Mucosa of gallbladder (tissue), 1 donor: ENCODE measurements at places on chromosomes 16 and 17. TPM values are rescaled to one million over a fixed set of nuclear protein-coding genes. Genes with fewer than 3 reads are reported as not detected.
A peak's percentile ranks its signal among the peaks of the same experiment; 100 is the strongest.

DNA sequence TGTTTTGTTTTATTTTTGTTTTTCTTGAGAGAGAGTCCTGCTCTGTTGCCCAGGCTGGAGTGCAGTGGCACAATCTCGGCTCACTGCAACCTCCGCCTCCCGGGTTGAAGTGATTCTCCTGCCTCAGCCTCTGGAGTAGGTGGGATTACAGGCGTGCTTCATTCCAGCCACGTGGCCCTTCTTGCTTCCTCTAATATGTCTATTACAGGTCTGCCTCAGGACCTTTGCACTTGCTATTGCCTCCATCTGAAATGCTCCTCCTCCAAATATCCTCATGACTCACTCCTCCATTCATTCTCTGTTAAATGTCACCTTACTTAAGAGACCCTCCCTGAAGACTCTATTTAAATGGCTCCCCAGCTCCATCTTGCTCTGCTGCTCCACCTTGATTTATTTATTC is 39.0 kb downstream of the LYRM9 start:
- DNase-seq = no peak

- no peak for DNase-seq
Observed at GRCh38 chr17:4175921-4176807, 33.2 kb downstream of the CYB5D2 start.

GRCh38 chr17:48455791-48456190 is 25.8 kb upstream of the SKAP1 start:
- no peak for DNase-seq

GRCh38 chr17:73349138-73349537 is 37.3 kb upstream of the CDC42EP4 start:
- no peak for DNase-seq

- DNase-seq = no peak
Observed at GRCh38 chr17:37344519-37344918, 31.3 kb upstream of the C17orf78 start.

DNA sequence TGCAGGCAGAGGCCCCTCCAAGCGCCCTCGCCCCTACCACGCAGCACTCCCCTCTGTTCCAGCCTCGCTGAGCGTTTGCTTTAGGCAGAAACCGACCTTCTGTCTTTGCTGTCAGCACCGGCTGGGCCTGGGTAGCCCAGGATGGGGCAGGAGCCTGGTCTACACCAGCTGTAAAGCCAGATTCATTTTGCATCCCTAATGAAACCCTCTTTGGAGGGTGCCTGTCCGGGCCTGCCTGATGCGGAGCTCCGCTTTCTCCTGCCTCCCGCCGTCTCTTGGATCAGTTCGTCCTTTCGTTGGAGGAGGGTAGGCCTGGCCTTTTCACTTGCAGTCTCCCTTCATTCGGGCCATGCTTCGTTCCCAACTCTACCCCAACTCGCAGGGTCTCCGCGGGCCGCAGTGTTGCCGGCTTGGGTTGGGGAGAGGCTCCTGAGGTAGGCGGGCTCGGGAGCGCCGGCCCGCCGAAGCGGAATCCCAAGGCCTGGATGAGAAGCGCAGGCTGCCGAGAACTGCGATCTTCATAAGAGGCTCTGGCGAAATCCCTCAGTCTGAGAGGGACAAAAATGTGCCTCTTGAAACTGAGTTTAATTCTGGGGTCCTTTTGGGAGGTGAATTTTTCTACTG is 4.8 kb upstream of the HOXB8 start:
- DNase-seq = no peak

DNA sequence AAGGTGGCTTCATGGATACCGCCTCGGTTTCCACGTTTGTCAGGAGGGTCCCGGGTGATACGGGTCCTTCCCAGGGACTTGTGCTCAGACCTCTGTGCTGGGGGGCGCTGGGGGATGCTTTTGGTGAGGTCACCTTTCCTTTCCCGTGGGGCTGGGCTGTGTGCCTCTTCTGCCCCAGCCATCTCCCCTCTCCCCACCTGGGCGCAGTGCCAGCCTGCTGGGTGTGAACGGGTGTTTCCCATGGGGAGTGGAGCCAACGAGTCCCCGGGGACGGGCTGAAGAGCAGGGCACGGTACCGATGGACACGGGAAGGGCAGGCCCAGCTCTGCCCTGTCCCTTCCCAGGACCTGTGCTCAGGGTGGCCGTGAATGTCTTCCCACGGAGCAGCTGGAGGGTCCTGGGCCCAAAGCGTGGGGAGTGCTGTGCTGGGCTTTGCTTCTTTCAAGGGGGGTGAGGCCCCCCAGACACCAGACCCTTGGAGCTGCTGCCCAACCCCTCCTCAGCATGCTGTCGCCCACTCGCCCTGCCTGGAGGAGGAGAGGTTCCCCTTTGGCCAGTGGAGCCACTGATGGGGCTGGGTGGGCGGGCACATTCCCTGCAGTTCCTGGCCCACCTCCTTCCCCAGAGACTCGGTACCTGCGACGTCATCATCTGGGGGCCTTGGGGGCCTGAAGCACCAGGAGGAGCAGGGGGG is 15.5 kb downstream of the TELO2 start:
- DNase-seq = no peak

The TBX21 gene
- 1.8 TPM for total RNA-seq

- DNase-seq = no peak
Observed at GRCh38 chr16:82965808-82966207, 339.0 kb downstream of the CDH13 start.

The MEOX1 gene
- total RNA-seq = 5.0 TPM

The KCNJ16 gene
- 93.9 TPM for total RNA-seq

The BTBD17 gene
- not detected for total RNA-seq

The TMEM97 gene
- total RNA-seq = 65.7 TPM

- DNase-seq = peak; percentile 64
Observed at GRCh38 chr16:678858-679813, 1.1 kb upstream of the STUB1 start.

- DNase-seq = no peak
Observed at GRCh38 chr16:48426244-48427141, 41.3 kb upstream of the SIAH1 start.

GRCh38 chr16:72768591-72768990 is 279.3 kb downstream of the ZFHX3 start:
- DNase-seq = no peak

GRCh38 chr16:80120899-80121521 is 419.8 kb upstream of the DYNLRB2 start:
- no peak for DNase-seq

DNA sequence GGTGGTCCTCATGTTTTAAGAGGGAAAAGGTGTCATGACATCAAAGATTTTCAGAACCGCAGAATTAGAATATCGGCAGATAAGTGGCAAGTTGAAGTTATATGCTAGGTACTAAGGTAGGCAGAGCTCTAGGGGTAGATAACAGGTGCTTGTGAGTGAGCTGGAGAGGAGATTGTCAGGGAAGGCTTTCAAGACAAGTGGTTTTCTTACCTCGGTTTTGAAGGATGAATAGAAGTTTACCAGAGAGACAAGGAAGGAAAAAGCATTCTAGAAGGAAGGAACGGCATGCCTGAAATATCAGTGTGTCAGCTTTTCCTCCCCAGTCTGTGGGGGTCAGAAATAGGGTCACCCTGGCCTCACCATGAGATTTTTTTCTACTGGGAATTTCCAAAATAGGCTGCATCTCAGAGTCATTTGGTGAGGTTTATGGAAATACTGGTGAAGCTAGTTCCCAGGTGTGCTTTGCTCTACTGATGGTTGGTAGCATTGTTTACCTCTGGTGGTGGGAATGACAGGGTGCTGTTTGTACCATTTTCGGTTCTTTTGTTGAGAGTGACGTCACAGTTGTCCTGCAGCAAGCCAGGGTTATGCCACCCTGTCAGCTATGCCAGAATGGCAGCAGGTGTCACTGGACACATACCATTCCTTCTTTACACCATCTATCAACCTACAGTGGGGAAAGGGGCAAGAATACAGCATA is 112.5 kb downstream of the MSI2 start:
- no peak for DNase-seq

- no peak for DNase-seq
Observed at GRCh38 chr16:52251495-52251894, 295.4 kb downstream of the TOX3 start.

DNA sequence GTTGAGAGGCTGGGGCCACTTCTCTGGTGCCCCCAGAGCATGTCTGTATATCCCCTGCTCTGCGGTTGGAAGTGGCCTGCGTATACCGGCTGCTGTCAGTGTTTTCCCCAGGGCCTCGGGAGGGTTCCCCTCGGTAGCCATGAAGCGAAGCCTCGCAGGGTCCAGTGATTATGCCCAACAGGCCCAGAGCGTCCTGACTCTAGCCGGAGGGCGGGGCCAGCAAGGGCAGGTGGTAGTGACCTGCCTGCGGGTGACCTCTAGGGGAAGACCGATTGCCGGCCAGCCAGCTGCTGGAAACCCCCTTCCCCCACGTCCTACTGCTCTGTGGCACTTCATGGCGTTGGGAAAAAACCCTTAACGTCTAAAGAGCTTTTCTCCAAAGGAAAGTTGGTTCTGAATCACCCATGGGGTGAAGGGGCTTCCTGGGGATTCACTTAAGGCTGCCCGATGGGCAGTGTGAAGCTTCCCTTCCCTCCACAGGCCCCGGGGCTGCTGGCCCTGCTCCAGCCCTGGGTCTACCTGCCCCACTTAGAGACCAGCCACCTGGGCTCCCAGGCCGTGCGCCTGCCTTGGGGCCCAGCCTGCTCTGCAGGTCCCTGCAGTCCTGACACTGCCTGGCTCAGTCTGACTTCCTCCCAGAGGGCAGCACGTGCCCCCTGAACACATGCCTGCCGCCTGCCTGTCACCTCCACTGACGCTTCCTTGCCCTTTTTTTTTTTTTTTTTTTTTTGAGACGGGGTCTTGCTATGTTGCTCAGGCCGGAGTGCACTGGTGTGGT is 72.8 kb downstream of the SOCS1 start:
- DNase-seq = no peak

GRCh38 chr17:76558198-76559095 is 18.6 kb downstream of the PRCD start:
- DNase-seq = no peak

The KRT33B gene
- not detected for total RNA-seq

DNA sequence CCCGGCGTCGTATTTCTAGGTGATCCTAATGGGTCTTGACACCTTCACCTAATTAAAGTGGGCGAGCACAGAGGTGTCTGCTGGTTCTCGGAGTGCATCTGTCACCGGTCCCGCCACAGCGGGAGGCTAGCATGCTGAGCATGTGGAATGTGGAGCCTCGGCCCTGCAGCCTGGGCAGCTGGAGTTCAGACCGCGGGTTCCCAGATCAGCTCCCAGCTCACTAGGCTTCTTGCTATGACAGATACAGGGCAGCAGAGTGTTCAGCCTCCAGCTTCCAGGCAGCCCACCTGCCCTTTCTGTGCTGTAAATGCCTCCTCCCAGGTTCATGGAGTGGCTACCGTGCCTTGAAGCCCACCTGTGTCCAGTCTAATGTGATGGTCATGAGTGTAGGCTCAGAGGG is 166.7 kb downstream of the CPPED1 start:
- DNase-seq = no peak

DNA sequence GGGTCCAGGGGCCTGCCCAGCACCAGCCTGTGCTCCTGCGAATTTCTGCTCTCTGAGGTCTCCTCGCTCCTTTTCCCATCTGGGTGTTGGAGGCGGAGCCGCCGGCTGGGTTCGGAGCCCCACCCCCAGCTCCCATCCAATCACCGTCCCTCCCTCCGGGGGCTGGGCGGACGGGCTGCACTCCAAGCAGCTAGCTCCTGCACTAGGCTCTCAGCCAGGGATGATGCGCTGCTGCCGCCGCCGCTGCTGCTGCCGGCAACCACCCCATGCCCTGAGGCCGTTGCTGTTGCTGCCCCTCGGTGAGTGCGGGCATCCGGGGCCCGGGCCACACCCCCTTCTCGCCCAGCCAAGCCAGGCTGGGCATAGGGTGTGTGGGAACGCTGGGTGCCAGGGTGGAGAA is at the start of gene NRN1L:
Gene NRN1L, plus strand, starts transcription at position 202 of the 400 bp plus-strand sequence. Its CDS starts 19 bp downstream, at position 221.
- peak; percentile 84 for DNase-seq

DNA sequence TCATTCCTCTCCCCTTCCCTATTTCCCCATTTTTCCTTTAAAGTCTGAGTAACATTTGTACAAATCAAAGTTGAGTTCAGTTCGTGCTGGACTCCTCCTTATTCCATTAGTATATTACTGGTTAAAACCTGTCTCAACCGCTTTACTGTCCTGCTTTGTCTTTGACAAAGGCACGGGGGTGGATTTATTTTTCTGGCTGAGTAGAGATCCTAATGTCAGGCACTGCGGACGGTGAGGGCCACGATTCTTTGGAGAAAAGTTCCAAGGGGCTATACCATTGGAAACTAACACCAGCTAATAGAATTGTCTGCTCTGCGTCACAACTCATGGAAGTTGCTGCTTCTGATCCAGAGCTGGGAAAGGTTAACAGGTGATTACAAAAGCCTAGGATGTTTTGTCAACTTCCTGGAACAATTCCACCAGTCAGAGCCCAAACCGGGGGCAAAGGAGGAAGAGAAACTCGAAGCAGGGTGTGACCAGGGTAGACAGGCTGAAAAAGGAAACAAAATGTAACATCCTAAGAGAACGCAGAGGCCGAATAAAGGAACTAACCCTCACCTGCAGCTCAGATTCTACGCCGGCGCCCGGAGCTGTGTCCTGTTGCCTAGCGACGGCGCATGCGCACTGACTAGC is 12.4 kb downstream of the TAT start:
- no peak for DNase-seq

GRCh38 chr17:35653619-35654361 is 66.7 kb downstream of the AP2B1 start:
- DNase-seq = no peak

GRCh38 chr16:88013766-88014251 is 62.6 kb downstream of the BANP start:
- DNase-seq = no peak

The GFER gene
- total RNA-seq = 34.3 TPM

The CES1 gene
- total RNA-seq = 704 TPM

- DNase-seq = no peak
Observed at GRCh38 chr16:2713985-2714774, 5.8 kb downstream of the PRSS27 start.

GRCh38 chr16:68778551-68779231 is 41.6 kb downstream of the CDH1 start:
- DNase-seq = peak; percentile 16

- no peak for DNase-seq
Observed at GRCh38 chr16:20016234-20016633, 57.5 kb downstream of the GPR139 start.

DNA sequence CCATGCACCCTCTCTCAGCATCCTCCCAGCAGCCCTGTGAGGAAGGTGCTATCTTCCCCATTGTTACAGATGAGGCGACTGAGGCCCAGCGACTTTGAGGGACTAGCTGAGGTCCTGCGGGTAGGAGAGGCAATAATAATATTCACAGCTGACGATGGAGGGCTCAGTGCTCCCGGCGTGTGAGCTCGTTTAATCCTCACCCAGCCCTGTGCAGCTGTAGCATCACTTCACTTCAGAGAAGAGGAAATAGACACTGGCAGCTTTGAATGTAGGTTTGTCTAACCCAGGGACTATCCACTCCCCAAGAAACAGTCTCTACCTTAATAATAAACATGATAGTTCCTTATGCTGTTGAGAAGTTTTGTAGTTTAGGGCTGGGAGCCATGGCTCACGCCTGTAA is 21.6 kb downstream of the LASP1 start:
- no peak for DNase-seq

The GALNS gene
- total RNA-seq = 56.1 TPM

GRCh38 chr16:54933281-54934011 is 2.8 kb downstream of the IRX5 start:
- no peak for DNase-seq

The ZMYND15 gene
- 5.3 TPM for total RNA-seq

- no peak for DNase-seq
Observed at GRCh38 chr16:57071831-57072582, 20.4 kb upstream of the CPNE2 start.
